ENCODE measurements at places on chromosomes 13 and 19. TPM values are rescaled to one million over a fixed set of nuclear protein-coding genes. Genes with fewer than 3 reads are reported as not detected.

DNA sequence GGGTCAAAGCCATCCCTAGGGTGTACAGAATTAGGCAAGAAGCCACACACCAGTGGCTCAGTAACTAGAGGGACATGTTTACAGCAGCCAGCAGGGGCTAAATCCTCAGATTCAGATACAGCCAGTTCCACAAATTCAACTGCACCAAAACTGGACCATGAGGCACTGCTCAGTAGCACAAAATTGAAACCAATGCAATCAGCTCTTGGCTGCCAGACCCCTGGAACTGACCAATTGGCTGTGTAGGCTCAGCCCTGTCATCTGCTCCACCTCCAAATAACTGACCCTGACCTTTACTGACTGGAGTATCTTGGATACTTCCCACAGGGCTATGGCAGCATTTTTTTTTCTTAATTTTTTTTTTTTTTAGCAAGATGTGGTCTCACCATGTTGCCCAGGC lies 226.5 kb downstream of the FOXO1 start:
- no peak for DNase-seq

DNA sequence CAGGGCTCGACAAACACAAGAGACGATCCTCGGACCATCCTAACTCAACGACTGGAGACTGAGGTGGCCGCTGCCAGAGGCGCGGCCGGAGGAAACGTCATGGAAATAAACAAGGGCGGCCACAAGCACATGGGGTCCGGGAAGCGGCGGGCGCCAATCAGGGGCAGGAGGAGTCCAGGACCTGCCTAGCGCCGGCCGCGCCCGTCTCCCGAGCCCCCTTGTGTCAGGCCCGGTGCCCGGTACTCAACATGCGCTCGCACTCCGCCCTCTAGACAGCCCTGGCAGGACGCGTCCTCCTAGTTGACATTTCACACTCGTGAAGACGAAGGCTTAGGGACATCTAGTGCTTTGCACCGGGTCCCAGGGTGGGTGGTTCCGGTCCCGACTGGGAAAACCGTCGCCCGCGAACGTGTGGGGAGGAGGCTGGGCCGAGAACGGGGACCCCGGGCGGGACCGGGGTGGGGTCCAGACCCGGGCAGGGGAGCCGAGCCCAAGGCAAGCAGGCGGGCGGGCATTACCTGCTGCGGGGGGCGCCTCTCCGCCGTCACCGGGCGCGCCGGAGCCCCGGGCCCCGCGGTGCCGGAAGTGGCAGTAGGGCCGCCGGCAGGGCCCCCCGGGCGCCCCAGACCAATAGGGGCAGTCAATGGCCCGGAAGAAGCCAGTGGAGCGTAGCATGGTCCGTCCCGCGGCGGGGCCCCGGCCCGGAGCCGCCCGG lies 442 bp downstream of the REXO1 start:
- DNase-seq = peak; percentile 57

GRCh38 chr19:49976496-49976895 lies 15.5 kb upstream of the SIGLEC11 start:
- no peak for DNase-seq

TUBB4A gene
- not detected for total RNA-seq

- no peak for DNase-seq
These were observed 153.6 kb upstream of the GPR12 start for GRCh38 chr13:26914148-26914547.

GRCh38 chr13:40987606-40988280 lies 31.4 kb downstream of the ELF1 start:
- peak; percentile 38 for DNase-seq

LILRA1 gene
- total RNA-seq = not detected

- DNase-seq = no peak
These were observed 13.7 kb downstream of the FXYD5 start for GRCh38 chr19:35168196-35168595.

OR1M1 gene
- not detected for total RNA-seq

DNA sequence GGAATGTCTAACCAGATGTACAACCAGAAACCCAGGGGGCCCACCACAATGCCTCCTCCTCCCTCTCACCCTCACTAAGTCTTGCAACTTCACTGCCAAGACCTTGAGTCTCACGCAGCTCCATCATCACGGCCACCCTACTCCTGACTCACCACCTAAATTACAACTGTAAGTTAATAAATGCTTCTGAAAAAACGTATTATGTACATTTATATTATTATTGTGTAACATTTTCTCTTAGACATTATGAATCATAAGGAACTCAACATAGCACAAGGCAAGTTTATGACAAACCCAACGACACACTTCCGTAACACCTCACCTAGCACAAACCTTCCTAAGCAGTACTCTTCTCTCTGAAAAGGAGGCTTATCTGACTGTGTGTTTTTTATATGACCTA lies 20.7 kb downstream of the MIPEP start:
- DNase-seq = peak; percentile 77

OR10H1 gene
- not detected for total RNA-seq

FCER2 gene
- not detected for total RNA-seq

GSX1 gene
- total RNA-seq = not detected

DNA sequence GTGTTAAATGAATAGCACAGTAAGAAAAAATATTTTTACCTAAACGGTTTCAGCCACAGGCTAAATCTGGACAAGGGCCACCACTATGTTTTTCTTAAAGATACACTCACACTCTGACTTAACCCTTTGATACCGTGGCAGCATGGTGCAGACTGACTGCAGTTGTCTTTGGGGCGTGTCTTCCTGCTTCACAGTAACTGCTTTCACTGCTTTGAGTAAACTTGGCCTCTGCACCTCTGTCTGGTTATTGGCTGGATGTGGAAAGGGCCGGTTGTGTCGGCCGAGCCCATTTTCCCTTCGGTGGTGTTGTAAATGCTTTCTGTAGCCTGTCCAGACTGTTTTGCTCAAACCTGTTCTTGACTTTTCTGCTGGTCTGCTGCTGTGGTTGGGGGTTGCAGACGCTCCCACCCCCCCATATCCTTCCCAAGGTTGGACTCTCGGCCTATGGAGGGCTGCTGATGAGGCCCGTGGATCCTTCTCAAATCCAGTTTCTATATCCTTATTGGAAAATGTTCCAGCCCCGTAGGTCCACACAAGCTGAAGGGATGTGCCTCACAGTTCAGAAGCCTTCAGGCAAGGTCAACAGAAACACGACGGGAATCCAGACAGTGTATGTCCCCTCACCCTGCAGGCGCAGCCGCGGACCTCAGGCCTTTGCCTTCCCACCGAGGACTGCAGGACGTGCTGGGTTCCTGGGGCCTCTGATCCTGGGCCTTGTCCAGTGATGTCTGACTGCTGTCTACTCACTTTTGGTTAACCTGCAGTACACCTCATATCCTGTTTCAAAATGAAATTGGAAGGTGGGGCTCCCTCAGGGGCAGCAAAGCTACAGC lies 90.2 kb upstream of the RNF113B start:
- DNase-seq = peak; percentile 82

- DNase-seq = no peak
These were observed 920.0 kb downstream of the UQCRFS1 start for GRCh38 chr19:28292822-28293500.

GRCh38 chr13:65508745-65509144 lies 1721.4 kb downstream of the PCDH9 start:
- no peak for DNase-seq

DNA sequence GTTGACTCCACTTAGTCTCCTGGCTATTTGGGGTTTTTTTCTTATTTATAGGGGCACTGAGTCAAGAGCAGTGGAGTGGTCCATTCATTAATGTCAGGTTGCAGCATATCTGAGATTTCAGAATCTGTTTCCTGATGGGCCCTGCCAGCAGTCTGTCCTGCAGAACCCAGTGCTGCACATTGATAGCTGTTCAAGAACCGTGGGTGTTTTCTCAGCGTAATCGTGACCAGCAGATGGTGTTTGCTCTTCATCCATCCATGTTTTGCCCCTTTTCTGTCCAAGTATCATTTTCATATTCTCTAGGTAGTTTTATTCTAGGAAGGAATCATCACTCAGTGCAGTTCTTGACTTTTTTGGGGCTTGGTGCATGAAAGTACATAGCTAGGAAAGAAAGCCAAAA lies 166.5 kb downstream of the ATP8A2 start:
- DNase-seq = no peak

GRCh38 chr19:43519436-43520088 lies 7.4 kb downstream of the ETHE1 start:
- DNase-seq = peak; percentile 89

DNA sequence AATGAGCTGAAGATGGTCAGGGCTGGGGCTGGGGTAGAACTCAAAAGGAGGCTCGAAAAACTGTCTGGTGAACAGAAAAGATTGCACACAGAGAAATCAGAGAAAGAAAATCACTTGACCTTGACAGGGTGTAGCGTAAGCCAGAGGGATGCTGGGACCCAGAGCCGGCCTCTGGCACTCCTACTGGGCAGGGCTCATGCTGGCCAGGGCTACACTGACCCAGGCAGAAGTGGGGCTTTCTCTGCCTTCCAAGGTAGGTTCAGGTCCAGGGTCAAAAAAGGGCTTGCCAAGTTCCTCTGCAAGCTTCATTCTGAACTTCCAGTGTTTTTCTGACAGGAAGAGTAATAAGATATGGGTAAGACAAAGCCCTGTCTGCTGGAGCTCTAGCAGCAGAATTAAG lies 56.2 kb downstream of the LATS2 start:
- DNase-seq = no peak

- DNase-seq = no peak
These were observed 115.9 kb downstream of the TSHZ3 start for GRCh38 chr19:31233295-31233800.

HCST gene
- 2.0 TPM for total RNA-seq

DNA sequence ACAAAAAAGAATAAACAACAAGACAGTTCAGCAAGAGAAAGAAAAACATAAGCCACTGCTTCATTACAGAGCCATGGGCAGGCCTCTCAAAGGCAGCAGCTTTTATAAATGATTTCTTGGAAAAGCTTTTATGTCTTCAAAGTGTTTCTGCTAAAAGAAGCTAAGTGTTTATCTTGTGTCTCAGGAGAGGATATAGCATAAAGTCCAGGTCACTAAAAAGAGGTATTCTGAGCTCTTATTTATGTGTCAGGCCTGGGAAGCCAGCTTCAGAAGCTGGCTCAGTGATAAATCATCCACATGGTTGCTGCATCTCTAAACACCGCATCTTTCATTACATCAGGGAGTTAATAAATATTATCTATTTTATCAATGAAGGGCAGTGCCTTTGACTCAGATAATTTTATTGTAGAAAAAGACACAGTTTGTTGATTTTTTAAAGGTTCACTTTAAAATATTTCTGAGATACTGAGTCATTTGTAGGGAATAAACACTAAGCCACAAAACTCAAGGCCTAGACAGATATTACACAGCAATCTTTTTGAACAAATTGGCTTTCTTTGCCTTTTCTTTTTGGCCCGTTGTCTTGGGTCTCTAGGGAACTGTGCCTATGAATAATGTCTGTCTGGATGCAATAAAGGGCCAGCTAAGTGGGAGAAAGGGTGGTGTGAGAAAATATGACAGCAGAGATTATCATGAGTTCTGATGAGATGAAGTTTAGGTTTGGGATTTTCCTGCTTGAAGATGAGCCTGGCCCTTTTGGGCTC lies 1086.6 kb downstream of the UQCRFS1 start:
- DNase-seq = peak; percentile 30

KCNC3 gene
- total RNA-seq = under 0.01 TPM

- DNase-seq = peak; percentile 84
These were observed 20.2 kb upstream of the ERVV-1 start for GRCh38 chr19:52993342-52994178.

MAN2B1 gene
- 36.0 TPM for total RNA-seq

CAMSAP3 gene
- total RNA-seq = not detected

- DNase-seq = no peak
These were observed 292.1 kb downstream of the TDRD3 start for GRCh38 chr13:60689076-60689475.

DNA sequence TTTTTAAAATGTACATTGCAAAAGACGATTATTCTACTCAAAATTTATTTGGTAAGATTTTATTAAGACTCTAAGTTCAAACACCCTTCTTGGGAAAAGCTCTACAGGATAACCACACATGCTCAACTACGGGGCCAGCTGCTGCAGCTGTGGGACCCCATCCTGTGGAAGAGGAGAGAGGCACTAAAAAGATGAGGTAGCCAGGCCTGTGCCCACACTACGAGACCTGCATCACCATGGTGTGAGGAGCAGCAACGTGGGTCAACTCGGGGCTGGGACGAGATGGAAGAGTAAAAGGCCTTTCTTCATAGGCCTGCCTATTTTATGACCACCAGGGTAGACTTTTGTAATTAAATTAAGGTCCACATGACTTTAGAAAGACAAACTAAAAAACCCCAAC lies 4.6 kb upstream of the CCNP start:
- DNase-seq = no peak

DMKN gene
- total RNA-seq = 29.3 TPM

GRCh38 chr13:26881154-26881553 lies 120.6 kb upstream of the GPR12 start:
- DNase-seq = peak; percentile 44

- peak; percentile 25 for DNase-seq
These were observed 3.3 kb upstream of the RGL3 start for GRCh38 chr19:11422163-11423065.

POU4F1 gene
- not detected for total RNA-seq

ZNF415 gene
- 11.8 TPM for total RNA-seq

DNA sequence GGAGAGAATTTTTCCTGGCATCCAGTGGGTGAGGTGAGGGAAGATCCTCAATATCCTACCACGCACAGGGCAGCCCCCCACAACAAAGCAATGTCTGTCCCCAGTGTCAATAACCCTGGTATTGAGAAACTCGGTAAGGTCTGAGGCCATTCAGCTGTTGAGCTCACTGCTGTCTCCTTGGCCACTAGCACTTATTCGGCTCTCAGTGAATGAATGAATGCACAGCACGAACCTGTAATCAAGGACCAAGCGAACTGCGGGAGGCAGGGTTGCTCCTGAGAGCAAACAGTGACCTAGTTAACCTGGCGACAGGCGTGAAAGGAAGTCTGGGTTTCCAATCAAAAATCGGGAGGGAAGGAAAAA lies 640 bp downstream of the ZSCAN5A start:
- no peak for DNase-seq

- DNase-seq = peak; percentile 23
These were observed 1247.3 kb downstream of the SLITRK1 start for GRCh38 chr13:82634946-82635345.

PSG7 gene
- total RNA-seq = not detected

TMPRSS9 gene
- total RNA-seq = under 0.01 TPM
